ENCODE measurements at places on chromosomes 7 and 10.

GRCh38 chr7:95646350-95646749, 50.0 kb upstream of the PDK4 start:
- DNase-seq: no peak

- peak; percentile 80 for DNase-seq
Measured at GRCh38 chr7:24757353-24758275, at the start of gene GSDME. Gene GSDME, minus strand, starts transcription at chr7:24757464. Its CDS starts 7,690 bp downstream, at chr7:24749774.

GRCh38 chr10:97574374-97575126, 2.0 kb downstream of the ANKRD2 start:
- DNase-seq: no peak

- no peak for DNase-seq
Measured at GRCh38 chr7:43768887-43769272, 10.4 kb downstream of the BLVRA start.

GRCh38 chr7:108234281-108234680, 104.1 kb upstream of the LAMB4 start:
- no peak for DNase-seq

DNA sequence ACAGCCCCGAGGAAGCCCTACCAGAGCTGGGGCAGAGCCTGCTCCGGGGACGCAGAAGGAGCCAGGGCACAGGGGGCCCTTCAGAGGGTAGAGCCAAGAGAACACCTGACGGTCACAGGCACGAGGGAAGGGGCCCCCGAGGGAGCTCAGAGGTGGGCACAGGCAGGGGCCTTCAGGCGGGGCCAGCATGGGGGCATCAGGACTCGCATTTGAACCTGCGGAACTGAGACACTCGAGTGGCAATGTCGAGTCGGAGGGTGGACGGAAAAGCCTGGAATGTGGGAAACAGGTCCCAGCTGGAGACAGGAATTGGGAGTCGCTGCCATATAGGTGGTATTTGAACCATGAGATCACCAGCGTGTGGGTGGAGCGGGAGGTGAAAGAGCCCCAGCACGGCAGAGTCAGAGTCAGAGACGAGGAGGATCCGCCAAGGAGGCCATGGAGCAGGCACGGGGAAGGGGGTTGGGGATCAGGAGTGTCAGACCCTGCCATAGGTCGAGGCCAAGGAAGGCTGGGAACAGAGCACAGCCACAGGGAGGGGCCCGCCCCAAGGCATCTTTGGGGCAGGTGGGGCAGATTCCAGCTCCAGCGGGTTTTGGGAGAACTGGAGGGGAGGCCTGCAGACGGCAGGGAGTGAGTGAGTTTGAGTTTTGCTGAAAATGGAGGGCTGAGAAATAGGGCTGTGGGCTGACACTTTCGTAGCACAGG, 13.8 kb downstream of the STK32C start:
- no peak for DNase-seq

DNA sequence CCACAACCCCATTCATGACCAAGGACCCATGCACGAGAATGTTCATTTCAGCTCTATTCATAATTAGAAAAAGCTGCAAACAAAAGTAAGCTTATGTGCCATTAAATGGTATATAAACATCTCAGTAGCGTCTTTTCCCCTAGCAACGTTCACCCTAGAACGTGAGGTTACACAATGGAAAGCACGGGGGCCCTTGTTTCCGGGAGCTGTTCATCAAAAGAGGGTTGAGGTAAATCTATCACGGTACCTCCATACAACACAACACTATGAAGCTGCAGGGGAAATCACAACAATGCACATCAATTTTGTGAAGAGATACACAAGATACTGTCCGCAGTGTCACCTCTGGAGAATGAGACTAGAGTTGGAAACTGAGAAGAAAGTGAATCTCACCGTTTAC, 80.9 kb upstream of the DDC start:
- DNase-seq: no peak

DNA sequence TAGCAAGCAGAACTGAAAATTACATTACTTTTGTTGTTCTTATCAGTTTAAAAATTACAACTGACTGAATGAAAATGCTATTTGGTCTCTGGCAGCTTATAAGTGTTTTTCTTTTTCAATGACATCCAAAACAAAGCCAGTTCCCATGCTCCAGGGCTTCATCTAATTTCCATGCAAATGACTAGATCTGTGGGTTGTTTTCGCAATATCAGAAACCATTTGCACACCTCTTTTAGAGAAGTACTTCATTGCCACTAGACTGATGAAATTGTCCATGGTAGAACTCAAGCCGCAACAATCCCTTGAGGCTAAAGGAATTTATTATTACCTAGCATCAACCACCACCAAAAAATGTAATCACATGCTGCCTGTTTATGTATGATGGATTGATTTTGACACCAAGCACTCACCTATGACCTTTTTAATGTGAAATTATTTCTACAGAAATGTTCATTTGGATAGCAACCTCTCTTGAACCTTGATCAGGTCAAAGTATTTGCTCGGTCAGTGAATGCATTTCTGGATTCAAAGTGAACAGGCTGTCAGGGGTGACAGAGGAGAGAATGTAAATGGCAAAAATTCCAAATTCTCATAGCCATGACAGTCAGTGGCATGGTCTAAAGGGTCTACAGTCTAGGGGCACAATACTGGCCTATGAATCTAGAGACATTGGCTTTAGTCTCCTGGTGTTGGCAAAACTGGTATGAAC, 769.3 kb downstream of the SORCS1 start:
- no peak for DNase-seq

DNA sequence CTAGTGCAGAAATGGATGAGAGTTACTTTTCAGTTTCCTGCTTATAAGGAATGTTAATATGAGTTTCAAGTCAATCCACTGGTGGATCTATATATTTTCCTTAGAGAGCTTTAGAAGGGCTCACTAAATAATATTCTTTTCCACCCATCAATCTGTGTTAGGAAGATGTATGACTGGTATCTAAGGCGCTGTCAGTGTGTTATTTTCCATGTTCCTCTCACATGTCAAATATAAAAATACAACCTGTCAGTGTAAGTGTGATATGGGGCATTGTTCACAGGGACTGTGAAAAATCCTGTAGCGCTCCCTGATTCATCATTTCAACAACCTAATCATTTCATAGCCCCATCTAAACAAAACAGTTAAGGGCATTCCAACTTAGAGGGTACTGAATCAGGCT, 203.1 kb downstream of the TMEM26 start:
- DNase-seq: no peak

- DNase-seq: no peak
Measured at GRCh38 chr10:11643039-11643438, 31.6 kb upstream of the USP6NL start.

GRCh38 chr7:44489955-44490350, 505 bp downstream of the NUDCD3 start:
- DNase-seq: peak; percentile 53

DNA sequence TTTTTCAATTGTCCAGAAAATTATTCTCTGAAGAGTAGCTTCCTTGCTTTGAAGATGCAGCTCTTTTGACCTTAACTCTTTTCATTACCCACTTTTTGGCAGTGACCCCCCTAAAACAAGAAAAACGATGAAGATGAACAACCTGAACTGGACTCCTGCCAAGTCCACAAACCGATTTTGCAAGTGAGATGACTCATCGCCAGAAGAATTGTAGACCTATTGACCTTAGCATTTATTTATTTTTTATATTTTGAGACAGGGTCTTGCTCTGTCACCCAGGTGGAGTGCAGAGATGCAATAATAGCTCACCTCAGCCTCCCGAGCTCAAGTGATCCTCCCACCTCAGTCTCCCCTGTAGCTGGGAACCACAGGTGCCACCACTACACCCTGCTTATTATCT, 859.2 kb downstream of the GATA3 start:
- no peak for DNase-seq

DNA sequence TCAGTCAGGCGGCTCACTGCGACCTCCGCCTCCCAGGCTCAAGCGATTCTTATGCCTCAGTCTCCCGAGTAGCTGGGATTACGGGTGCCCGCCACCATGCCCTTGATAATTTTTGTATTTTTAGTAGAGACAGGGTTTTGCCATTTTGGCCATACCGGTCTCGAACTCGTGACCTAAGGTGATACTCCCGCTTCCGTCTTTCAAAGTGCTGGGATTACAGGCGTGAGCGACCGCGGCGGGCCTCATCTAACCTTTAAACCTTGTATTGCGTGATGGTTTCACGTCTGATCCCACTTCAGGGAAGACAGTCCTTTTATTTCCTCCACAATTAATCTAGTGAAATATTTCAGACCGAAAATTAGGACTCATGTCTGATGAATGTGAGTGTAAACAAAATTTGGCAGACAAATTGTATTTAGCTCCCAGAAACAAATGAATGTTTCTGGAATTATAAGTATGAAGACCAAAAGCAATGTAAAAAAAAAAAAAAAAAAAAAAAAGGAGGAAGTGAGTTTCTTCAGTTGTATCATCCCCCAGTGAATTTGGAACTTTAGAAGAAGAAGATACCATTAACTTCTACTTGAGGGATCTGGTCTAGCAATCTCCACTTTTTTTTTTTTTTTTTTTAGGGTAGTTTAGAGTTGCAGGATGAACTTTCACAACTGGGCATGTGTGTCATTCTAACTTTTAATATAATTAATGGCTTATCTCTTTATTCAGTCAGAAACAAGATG, 1.6 kb downstream of the NUP42 start:
- no peak for DNase-seq

GRCh38 chr7:69858471-69858870, 260.2 kb downstream of the AUTS2 start:
- no peak for DNase-seq

DNA sequence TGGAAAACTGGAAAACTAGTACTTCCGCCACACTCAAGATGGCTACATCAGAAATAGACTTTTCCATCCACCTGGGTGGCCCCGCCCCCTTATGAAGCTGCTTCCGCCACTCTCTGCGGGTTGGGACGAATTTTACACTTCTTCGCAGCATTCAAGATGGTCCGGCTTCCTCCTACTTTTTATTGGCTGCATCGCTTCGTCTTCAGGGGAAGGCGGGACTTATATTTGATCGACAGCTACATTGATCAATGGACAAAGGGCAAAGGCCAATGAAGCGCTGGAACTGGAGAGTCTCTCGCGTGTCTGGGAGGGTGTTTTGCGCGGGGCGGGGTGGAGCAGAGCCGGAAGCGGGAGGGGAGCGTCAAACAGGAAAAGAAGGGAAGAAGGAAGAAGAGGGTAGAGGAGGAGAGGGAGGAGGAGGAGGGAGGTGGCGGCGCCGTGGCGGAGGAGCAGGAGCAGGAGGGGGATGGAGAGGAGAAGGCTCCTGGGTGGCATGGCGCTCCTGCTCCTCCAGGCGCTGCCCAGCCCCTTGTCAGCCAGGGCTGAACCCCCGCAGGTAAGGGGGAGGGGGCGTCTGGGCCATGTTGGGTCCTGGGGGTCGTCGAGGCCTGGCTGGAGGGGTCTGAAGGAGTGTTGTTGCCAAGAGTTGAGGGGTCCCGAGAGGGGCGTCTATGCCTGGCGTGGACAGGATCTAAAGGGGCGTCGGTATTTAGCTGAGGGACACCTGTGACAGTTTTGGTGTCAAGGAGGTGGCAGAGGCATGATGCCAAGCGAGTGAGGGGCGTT, at the start of gene WBP1L:
TSS of gene WBP1L (plus strand) at position 361 of the 786 bp plus-strand sequence. CDS start at position 467, 106 bp downstream.
- peak; percentile 99 for DNase-seq

DNA sequence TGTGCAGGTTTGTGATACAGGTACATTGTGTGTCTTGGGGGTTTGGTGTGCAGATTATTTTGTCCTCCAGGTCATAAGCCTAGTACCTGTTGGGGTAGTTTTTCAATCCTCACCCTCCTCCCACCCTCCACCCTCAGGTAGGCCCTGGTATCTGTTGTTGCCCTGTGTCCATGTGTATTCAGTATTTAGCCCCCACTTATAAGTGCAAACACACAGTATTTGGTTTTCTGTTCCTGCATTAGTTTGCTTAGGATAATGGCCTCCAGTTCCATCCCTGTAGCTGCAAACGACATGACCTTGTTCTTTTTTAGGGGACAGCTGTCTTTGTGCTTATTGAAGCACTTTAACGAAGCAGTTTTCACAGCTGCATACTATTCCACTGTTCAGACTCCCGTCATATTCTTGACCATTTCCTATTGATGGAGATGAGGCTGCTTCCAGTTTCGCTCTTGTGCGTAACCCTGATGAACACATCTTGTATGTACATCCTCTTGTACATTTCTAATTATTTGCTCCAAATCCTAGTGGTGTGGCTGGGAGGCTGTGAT, 47.4 kb downstream of the LHPP start:
- DNase-seq: no peak

DNA sequence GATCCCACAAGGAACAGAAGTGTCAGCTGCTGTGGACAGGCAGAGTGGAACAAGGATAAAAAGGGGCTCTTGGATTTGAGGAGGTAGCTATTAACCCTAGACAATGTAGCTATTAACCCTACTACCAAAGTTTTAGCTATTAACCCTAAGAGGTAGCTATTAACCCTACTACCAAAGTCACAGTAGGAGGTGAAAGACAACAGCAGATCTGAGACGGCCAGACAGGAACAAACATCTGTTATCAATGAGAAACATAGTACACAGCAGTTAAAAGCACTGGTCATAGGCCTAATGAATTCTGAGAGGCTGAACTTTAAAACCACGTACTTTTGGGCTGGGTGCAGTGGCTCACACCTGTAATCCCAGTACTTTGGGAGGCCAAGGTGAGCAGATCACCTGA, 11.9 kb downstream of the ERCC6 start:
- no peak for DNase-seq

DNA sequence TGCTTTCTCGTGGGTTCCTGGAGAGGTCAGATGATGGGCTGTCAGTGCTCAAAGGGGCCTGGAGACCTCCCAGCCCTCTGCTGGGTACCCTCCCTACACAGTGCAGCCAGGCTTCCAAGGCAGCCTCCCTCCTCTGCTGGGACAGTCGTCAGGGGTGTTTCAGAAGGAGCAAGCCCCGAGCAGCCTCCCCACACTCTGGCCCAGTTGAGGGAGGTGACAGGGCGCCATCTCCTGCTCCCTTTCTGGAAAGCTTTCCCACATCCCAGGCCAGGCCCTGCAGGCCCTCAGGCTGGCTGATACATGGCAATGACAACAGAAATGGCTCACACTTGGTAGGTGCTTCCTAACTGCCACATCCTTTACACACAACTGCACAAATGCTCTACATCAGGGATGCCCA, 32.1 kb downstream of the KCNMA1 start:
- no peak for DNase-seq
